ENCODE measurements at places on chromosomes 2 and 18. TPM values are rescaled to one million over a fixed set of nuclear protein-coding genes. Genes with fewer than 3 reads are reported as not detected.

DNA sequence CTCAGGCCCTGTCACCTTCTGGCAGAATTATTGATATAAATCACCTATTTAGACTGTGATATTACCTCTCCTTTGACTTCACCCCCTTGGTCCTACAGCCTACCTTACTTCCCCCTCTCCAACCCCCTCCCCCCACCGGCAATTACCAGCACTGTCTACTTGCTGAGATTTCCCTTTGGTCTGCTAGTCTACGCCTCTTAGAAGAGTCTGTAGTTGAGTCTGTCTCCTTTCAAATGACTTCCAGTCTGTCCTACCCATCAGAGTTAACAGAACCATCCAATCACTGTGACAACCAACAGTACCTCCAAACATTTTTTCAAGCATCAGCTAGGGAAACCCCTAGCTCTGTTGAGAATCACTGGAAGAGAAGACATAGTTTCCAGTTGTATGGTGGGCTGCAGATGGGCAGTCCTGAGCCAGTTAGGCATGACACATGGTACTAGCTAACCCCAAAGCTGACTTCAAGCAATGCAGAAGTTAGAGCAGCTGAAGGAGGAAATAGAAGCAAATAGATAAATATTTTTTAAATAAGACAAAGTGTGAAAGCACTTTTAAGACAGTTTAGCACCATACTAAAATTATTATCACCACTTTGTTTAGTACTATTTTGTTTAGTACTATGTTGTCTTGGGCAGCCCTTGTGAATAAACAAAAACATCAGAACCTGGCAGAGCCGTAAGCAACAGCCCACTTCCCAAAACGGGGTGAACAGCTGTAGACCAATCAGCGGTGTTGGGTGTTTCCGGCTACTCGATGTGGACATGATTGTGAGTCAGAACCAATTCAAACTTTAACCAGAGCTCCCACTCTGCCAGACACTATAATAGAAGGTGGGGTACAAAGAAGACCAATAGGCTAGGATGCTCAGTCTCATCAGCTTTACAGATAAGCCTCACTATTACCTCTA is 2.7 kb upstream of the ASNSD1 start:
- H3K4me1 ChIP-seq, result peaks cover 39% of the 10 kb centered on the region
- DNase-seq, result peak; percentile 41
- H3K27me3 ChIP-seq, result no peaks in the 10 kb centered on the region
- peak overlapping the region; percentile 89 for H3K27ac ChIP-seq

- no peak for DNase-seq
- H3K4me3 ChIP-seq, result no peak overlapping the region
- peaks cover 33% of the 10 kb centered on the region for H3K4me1 ChIP-seq
- H3K27ac ChIP-seq, result no peak overlapping the region
Observed at GRCh38 chr2:121638333-121638732, 10.9 kb downstream of the CLASP1 start.

DNA sequence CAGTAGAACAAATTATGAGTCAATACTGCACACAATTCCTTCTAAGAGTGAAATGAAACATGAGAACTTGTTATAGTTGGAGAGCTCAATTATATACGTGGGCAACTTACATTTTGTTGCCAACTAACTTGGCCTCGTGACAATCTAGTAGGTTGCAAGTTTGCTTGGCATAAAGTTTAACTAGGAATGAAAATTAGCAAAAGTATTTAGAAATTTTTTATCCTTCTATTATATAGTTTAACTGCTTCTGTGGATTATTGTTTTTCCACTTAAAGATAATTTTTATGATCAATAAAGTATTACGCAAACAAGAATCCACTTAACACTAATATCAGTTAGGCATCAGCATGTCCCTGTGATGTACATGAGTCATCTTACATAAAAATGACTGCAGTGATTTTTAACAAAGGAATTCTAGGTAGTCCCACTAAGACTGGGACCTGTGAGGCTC is 41.1 kb downstream of the FAM124B start:
- no peak for DNase-seq
- no peak overlapping the region for H3K4me3 ChIP-seq
- H3K36me3 ChIP-seq, result no peaks in the 10 kb centered on the region
- H3K27ac ChIP-seq, result no peak overlapping the region
- no peaks in the 10 kb centered on the region for H3K27me3 ChIP-seq

CCDC121 gene
- 0.78 TPM for total RNA-seq

GRCh38 chr2:67923696-67924095 is 139.1 kb downstream of the C1D start:
- H3K4me1 ChIP-seq, result no peaks in the 10 kb centered on the region
- no peak overlapping the region for H3K27ac ChIP-seq
- no peak for DNase-seq

DNA sequence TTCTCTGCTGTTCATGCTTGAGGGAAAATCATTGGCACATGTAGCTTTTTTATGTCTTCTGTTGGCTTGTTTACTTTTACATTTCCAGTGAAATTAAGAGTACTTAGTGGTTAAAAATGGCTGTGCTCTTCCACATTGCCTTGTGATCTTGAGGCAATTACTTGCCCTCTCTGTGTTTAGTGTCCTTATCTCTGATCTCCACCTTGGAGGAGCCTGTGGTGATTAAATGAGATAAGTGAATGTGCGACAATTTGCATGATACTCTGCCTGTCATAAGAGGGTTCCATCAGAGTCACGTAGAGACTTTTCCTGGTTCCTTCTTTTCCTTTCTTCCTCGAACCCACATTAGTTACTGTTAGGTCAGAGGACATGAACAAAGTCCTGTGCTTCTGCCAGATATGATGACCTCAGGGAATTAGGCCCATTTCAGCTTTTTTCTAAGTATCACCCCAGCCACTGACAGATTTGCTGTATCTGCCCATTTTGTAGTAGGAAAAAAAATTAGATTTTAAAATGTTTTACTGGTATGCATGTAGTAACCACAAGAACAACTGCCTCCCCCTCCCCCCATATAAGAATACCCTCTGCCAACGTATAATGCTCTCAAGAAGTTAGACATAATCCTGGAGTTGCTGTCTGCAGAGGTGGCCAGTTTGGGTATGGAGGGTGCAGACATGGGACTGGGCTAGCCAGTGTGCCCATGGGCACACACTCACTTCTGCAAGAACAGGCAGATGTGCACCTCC is 51.9 kb downstream of the TET3 start:
- no peaks in the 10 kb centered on the region for H3K27me3 ChIP-seq
- H3K36me3 ChIP-seq, result peaks cover 5% of the 10 kb centered on the region
- peaks cover 58% of the 10 kb centered on the region for H3K4me1 ChIP-seq
- H3K4me3 ChIP-seq, result no peak overlapping the region
- DNase-seq, result no peak

DNA sequence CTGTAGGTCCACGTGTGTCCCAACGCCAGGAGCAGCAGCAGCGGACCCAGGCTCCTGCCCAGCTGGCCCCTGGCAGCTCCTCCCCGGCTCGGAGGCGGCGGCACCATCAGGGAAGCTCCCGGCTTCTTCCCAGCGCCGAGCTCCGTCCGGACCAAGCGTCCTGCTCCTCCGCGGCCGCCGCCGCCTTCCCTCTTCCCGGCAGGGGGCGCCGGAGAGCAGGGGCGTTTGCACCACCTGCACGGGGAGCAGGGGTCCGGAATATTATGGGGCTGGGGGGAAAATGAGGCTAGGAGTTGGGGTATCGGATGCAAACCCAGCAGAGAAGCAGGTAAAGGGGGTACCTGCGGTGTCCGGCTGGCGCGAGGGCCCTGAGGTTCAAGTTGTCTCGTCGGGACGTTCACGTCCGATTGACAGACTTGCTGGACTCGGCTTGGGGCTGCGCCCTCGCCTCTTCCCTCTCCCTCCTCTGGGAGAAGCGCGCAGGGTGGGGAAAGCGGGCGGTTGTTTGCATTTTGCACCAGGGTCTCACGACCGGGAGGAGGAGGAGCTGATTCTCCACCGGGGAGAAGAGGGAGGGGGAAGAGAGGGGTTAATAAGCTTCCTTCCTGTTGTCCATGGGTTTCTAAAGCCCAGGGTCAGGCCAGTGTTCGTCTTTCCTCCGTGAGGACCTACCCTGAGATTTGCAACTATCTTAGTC is at the start of gene CCBE1:
TSS of gene CCBE1 (minus strand) at position 188 of the 697 bp plus-strand sequence.
- no peak within 1 kb of the TSS for H3K27ac ChIP-seq
- peaks cover 9% of the 10 kb centered on the region for H3K4me1 ChIP-seq
- H3K4me3 ChIP-seq, result no peak within 1 kb of the TSS
- H3K27me3 ChIP-seq, result peaks cover 62% of the 10 kb centered on the region
- H3K36me3 ChIP-seq, result no peaks in the 10 kb centered on the region

GRCh38 chr2:39981883-39982311 is 202.8 kb upstream of the THUMPD2 start:
- no peaks in the 10 kb centered on the region for H3K36me3 ChIP-seq
- DNase-seq, result no peak
- H3K27me3 ChIP-seq, result no peaks in the 10 kb centered on the region

DNA sequence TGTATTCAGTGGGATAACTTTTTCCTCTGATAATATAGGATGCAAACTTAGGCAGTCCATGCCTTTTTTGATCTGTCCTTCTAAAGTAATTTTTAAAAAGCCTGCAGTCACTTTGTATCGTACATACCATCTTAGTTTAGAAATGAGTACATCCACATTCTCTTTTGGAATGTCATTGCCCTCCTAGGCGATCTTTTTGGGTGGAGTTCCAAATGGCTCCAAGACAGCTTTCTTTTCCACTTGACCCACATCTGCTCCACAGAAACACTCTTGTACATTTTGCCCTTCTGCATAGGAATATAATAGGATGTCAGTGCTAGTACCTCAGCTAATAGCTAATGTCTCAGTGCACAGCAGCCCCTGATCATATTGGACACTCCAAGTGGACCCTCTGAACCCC is 21.8 kb upstream of the HTR2B start:
- no peaks in the 10 kb centered on the region for H3K4me1 ChIP-seq
- H3K27me3 ChIP-seq, result no peaks in the 10 kb centered on the region
- no peak overlapping the region for H3K4me3 ChIP-seq
- H3K27ac ChIP-seq, result no peak overlapping the region

MEIS1 gene
- not detected for total RNA-seq

GRCh38 chr2:161946489-161947107 is 127.4 kb downstream of the DPP4 start:
- DNase-seq, result no peak
- peaks cover 2% of the 10 kb centered on the region for H3K27me3 ChIP-seq
- H3K36me3 ChIP-seq, result no peaks in the 10 kb centered on the region

DNA sequence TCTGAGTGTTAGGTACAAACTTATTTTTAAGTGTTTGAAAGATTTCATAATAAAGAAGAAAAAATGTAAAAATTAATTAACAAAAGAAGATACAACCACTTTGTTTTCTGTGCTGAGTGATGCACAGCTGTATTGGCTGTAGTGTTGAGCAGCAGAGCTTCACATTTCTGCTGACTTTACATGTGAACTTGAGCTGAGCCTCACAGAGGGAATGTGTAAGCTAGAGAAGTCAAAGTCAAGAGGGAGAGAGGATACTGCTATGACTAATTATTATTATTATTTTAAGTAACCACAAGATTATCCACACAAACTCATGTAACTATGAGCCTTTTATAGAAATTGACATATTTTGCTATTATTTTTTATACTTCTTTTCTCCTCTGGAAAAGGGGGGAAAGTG is 159.1 kb upstream of the ZSWIM2 start:
- no peaks in the 10 kb centered on the region for H3K36me3 ChIP-seq
- H3K4me3 ChIP-seq, result no peak overlapping the region
- H3K4me1 ChIP-seq, result no peaks in the 10 kb centered on the region
- no peak for DNase-seq
- H3K27ac ChIP-seq, result no peak overlapping the region
- H3K27me3 ChIP-seq, result no peaks in the 10 kb centered on the region

DNA sequence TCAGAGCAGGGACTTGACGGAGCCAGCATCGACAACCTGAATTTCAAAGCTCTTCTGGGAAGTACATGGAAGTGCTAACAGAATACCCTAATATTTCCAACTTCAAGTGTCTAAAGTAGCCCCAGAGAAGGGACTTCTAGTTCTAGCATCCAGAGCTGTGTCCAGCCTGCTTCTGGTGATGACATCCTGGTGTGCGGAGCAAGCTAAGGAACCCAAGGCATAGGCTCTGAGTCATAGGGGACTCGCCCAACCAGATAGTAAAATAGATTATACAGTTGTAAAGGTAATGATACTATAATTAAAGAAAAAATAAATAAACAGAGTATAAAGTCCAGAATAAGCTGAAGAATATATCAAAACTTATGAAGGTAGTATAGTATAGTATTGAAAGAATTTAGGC is 108.1 kb upstream of the SERPINE2 start:
- H3K27ac ChIP-seq, result no peak overlapping the region
- peaks cover 13% of the 10 kb centered on the region for H3K27me3 ChIP-seq
- H3K4me3 ChIP-seq, result no peak overlapping the region
- no peaks in the 10 kb centered on the region for H3K4me1 ChIP-seq
- no peak for DNase-seq

DNA sequence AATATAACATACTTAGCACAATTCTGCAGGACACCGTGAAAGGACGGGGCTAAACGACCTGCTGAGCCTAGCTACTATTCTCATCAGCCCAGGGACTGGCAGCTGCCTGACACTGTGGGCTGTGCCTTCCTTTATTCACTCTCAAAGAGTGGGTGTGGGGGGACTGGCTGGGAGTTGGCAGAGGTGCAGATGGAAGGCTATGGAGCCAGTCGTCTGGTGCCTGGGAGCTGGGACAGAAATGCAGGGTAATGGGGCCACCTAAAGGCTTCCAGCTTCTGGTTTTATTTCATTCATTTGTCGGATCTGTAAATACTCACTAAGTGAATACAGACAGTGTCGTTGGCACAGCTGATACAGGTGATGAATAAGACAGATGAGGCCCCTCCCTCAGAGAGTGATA is 56.0 kb upstream of the NFU1 start:
- peaks cover 26% of the 10 kb centered on the region for H3K4me1 ChIP-seq
- no peak for DNase-seq
- no peaks in the 10 kb centered on the region for H3K27me3 ChIP-seq
- H3K36me3 ChIP-seq, result peaks cover 59% of the 10 kb centered on the region
- H3K4me3 ChIP-seq, result no peak overlapping the region
- no peak overlapping the region for H3K27ac ChIP-seq

DNA sequence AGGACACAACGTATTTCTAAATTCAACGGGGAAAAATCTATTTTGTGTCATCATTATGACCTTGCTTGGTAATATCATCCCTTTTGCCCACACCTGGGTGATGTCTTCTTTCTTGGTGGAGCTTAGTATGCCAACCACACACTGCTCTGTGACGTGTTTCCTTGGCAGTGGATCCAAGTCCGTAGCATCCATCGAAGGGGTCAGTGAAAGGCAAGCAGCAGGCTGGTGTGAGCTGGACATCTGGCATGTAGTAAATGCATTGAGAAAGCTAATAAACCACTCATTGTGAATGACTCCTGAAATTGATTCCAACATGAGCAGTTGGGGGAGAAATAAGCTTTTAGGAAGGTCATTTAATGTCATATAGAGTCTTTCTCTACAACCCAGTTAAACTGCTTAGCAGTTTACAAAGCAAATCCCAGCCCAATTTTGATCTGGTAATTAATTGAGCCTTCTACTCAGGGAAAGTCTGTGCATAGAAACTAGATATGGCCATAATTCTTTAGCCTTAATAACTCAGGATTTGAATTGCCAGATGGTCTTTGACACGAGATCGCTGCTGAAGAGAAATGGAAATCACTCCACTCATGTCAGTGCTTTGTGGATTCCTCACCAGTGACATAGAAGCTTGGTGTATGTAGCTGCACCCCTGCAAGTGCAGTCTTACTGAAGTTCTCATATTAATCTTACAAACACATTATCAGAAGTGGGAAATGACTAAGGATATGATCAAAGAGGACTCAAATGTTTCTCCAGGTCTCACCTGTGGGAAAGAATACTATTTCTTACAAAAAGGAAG is 494.8 kb downstream of the CMPK2 start:
- no peak for DNase-seq
- no peak overlapping the region for H3K4me3 ChIP-seq
- no peaks in the 10 kb centered on the region for H3K27me3 ChIP-seq
- H3K27ac ChIP-seq, result no peak overlapping the region
- no peaks in the 10 kb centered on the region for H3K4me1 ChIP-seq

All from activated CD4-positive, alpha-beta memory T cell treated with anti-CD3 and anti-CD28 coated beads, Interleukin-2, amount 10 ng/mL, durations not matched to agents 7 days and 5 days (primary cell).